ELF-1 (cell line): ENCODE measurements at places on chromosomes 3 and 15.
A peak's percentile ranks its signal among the peaks of the same experiment; 100 is the strongest.

- no peak for DNase-seq
Measured at GRCh38 chr3:10273702-10274305, 18.9 kb downstream of the GHRL start.

DNA sequence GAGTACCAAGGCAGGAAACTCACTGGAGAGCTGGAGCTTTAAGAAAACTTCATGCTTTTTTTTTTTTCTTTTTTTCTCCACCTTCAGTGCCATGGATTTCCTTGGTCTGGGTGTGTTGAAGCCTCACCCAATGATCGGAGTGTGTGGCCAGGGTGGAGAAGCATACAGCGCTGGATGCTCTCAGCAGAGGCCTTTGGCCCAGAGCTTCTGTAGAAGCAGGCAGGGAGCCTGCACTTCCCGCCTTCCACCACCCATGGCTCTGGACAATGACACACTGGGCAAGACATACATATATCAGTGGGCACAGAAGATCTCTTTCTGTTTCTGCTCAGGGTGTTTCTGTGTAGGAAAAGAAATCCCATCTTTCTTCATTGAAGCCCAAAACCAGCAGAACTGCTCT, 55.8 kb upstream of the ACAD9 start:
- no peak for DNase-seq

- DNase-seq, result no peak
Measured at GRCh38 chr3:104796556-104796955, 570.2 kb upstream of the ALCAM start.

GRCh38 chr3:12871404-12871983, 30.1 kb upstream of the RPL32 start:
- DNase-seq, result no peak

DNA sequence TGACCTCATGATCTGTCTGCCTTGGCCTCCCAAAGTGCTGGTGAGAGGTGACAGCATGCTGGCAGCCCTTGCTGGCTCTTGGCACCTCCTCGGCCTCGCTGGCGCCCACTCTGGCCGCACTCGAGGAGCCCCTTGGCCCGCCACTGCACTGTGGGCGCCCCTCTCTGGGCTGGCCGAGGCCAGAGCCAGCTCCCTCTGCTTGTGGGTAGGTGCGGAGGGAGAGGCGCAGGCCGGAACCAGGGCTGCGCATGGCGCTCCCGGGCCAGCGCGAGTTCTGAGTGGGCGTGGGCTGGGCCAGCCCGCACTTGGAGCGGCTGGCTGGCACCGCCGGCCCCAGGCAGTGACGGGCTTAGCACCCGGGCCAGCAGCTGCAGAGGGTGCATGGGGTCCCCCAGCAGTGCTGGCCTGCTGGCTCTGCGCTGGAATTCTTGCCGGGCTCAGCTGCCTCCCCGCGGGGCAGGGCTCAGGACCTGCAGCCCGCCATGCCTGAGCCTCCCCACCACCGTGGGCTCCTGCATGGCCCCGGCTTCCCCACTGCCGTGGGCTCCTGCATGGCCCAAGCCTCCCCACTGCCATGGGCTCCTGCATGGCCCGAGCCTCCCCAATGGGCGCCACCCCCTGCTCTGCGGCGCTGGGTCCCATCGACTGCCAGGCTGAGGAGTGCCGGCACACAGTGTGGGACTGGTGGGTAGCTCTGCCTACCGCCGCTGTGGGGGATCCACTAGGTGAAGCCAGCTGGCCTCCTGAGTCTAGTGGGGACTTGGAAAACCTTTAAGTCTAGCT, 76.4 kb upstream of the OSBPL11 start:
- DNase-seq, result no peak

DNA sequence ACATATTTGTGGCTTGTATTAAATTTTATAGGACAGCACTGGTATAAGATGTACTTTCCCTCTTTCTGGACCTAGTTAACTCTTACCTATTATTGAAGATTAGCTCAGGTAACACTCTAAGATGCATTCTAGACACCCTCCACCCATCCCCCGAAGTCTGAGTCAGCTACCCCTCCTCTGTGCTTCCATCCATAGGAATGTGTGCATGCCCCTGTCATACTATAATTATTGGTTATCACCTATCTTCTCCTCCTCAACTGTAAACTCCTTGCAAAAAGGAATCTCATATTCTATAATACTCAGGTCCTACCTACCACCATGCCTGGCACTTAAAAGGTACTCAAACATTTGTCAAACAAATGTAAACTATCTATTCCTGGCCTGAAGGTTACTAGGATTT, 3.0 kb downstream of the PEAK1 start:
- DNase-seq, result no peak

- DNase-seq, result no peak
Measured at GRCh38 chr15:20345401-20345958, 196.1 kb downstream of the GOLGA6L6 start.

GRCh38 chr15:31398677-31399301, 72.2 kb downstream of the KLF13 start:
- peak; percentile 76 for DNase-seq

DNA sequence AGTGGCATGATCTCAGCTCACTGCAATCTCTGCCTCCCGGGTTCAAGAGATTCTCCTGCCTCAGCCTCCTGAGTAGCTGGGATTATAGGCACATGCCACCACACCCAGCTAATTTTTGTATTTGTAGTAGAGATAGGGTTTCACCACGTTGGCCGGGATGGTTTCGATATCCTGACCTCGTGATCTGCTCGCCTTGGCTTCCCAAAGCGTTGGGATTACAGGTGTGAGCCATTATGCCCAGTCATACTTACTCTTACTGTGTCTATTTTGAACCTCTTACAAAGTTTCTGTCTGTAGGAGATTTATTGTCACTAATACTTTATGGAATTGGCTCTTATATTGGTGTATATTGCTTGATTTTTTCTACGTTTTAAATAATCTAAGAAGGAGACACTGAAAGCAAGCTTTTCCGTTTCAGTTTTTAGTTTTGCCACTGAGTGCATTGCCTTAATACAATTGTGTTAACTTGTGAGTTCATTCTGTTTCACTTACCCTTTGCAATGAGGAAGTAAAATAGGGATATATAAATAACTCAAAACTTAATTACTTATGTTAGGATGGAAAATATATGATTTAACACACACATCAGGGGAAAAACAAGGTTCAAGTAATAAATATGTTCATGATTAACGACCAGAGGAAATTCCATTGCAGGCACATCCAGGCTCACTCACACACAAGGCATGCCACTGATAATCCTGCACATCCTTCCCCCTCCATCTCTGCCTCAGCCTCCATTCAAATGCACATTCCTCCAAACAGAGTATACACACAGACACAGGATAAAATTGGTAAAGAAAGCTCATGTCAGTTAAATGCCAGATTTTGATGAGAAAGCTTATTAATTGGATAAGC, 279.3 kb upstream of the RASGRP1 start:
- DNase-seq, result no peak

DNA sequence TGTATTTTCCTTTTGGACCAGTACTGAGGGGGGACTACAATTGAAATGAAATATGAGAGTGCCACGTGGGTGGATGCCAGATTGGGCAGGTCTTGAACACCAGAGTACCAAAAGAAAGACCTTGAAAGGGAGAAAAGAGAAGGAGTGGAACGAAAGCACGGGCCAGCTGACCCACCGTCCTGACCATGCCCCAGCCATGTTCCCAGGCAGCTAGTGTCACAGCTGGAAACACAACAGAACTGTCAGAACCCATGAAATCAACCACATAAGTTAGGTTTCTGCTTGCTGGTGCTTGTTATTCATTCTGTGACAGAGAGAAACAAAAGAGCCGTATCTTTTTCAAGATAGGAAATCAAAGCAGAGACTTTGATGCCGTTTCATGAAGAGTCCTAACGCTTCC, 268.8 kb downstream of the MEX3B start:
- no peak for DNase-seq

DNA sequence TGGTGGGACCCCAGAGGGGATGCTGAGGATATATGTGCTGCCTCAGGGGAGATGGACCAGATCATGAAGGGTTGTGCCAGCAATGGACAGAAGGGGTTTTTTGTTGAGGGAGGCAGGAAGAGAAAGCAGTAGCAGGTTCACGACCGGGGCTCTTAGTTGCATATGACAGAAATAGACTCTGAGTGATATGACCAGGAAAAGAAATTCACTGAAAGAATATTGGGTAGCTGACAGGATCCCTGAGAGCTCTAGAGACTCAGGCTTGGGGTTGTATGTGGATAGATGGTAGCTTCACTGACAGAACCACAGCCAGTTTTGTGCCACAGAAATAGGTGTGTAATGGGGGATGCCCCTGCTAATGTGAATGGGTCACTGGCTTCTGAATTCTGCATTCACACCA, 241.6 kb downstream of the ZNF621 start:
- no peak for DNase-seq

GRCh38 chr15:93418566-93418965, 329.6 kb upstream of the RGMA start:
- no peak for DNase-seq

DNA sequence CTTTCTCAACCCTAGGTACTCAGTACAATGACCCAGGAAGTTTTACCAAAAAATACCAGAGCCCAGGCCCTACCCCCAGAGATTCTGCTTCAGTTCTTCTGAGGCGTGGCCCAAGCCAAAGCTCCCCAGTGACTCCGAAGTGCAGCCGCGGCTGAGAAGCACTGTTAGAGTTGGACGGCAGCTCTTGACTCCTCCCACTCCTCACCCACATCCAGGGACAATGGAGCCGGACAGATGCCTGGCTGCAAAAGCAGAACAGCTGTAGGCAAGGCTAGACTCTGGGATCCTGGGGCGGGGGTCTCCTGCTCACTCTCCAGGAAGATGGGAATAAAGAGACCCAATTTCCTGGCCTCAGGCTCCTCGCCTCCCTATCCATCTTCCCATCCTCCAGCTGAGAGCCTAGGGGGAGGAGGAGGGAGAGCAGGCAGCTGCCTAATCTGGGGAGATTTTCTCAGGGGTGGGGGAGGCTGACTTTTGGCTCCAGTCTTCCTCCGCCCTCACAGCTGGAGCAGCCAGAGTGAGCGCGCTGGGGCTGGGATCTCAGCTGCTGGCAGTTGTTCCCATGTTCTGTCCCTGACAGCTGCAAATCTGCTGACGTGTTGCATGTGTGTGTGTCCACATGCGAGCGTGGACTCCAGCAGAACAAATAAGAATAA, 223.8 kb downstream of the OPA1 start:
- DNase-seq, result peak; percentile 97
